ENCODE measurements at places on chromosomes 13 and 19.

- no peak for DNase-seq
Observed at GRCh38 chr13:22967669-22968068, 213.1 kb upstream of the SGCG start.

GRCh38 chr13:90760639-90761038 is 586.8 kb upstream of the MIR17HG start:
- DNase-seq, result no peak

- DNase-seq, result no peak
Observed at GRCh38 chr13:53201454-53202225, 173.0 kb downstream of the OLFM4 start.

DNA sequence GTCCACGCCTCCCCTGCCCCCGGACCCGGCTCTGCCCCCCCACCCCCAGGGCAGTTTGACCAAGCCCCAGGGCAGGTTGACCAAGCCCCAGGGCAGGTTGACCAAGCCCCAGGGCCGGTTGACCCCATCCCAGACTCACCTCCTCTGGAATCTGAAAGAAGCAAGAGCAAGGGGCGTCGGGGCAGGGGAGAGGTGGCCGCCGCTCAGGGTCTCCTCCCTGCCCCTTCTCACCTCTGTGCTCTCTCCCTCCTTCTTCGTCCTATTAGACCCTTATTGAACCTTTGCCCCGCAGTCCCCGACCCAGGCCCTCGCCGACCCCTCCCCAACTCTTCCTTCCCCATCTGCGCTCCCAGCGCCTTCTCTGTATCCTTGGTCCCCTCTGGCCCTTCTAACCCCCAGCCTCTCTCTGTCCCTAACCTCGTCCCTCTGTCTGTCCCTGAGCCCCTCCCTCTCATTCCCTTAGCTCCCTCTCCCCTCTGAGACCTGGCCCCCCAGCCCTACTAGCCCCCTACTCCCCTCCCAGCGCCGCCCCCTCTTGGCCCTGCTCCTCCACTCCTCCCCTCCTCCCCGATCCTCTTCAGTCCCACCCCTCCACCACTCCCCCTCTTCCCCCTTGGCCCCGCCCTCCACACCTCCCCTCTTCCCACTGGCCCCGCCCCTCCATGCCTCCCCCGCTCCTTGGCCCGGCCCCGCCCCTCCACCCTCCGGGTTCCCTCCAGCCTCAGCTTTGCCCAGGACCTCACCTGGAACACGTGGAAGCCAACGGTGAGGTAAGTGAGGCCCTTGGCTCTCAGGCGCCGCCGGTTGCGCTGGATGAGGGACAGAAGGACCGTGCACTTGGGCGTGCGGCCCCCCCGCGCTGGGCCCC is 7.6 kb downstream of the CAPN12 start:
- DNase-seq, result no peak

GRCh38 chr19:42151782-42152684 is 19.8 kb upstream of the POU2F2 start:
- no peak for DNase-seq

GRCh38 chr19:41597600-41598041 is 21.7 kb downstream of the CEACAM21 start:
- DNase-seq, result no peak

DNA sequence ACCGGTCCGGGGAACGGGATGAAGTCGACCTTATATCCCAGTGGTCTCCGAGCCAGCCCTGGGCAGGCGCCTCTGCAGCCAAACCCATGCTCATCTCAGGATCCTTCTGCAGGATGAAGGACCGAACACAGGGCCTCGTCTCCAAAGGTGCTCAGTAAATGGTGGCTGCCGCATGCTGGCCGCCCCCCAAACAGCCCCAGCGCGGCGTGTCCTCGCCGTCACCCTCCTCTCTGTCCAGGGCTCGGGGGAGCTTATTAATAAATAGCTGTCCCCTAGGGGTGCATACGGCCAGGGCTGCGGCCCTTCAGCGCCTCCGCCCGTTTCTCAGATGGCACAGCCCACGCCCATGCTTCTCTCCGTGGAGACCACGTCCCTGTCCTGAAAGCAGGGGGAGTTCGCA is 32.6 kb upstream of the SPACA7 start:
- no peak for DNase-seq

DNA sequence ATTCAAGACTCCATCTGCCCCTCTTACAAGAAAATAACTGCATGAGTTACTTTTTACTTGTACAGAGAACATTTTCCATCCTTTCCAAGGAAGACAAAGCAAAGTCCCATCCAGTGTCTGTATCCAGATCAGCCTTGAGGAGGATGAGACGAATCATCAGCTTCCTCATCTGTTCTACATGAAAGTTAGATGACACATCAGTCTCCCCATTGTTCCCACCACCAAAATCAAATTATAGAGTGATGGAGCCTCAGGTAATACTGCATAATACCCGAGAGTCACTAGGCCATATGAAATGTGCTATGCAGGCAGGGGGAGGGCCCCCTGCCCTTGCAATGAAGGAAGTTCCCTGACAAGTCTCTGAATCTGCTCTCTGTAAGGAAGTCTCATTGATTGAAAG is 1244.6 kb upstream of the SLC10A2 start:
- DNase-seq, result no peak

DNA sequence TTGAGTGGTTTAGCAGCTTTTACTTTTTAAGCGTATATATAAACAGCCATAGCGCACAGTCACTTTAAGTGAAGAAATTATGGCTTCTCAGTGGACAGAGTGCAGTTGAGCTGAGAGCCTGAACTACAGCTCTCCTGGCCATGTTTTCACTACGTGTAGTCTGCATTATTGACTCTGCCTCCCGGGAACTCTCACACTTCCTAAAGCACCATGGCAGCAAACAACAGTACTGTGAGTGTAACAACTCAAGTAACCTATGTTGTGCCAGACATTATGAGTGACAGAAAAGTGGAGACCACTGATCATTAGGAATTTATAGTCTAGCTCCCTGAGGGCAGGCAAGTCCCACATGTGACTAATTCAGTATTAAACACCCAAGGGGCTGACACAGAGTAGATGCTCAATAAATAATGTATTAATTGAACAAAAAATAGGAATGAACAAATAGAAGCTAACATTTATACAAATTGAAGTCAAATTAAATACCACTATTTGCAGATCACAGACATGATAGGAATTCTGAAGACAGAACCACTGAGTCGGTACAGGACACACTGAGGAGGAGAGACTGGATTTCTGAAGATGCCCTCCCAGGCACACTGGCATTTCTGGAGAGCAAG is 19.7 kb downstream of the EFNB2 start:
- DNase-seq, result no peak

DNA sequence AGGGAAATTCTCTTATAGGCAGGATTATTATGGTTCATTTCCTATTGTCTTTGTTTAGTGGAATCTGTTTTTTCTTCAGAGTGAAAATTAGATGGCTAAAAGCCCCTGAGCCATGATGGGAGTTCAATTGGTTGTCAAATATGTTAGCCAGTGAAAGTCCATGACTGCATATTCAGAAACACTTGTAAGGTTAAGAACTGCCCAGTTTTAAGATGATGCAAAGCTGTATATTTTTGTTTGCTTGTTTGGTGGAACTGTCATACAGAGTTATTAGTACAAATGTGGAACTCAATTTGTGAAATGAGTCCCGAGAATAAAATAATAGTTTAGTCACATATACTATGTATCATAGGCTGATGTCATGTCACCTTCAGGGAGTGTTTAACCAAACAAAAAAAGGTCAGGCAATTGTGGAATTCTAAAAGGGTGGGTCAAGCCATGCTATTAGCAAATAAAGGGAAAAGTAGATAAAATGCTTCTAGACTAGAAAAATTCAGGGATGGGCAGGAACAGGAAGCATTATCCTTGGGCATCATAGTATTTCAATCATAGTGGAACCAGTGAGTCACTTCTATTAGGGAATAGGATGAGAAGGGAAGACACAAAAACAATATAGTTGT is 248.3 kb upstream of the SLITRK1 start:
- no peak for DNase-seq
